ENCODE measurements at places on chromosomes 1 and 21.
A peak's percentile ranks its signal among the peaks of the same experiment; 100 is the strongest.

GRCh38 chr21:26443867-26444266 is 129.2 kb downstream of the CYYR1 start:
- no peak for DNase-seq

- peak; percentile 45 for DNase-seq
Measured at GRCh38 chr1:16727190-16728111, 12.9 kb upstream of the RNU1-4 start.

- DNase-seq, result no peak
Measured at GRCh38 chr1:224804220-224804619, 125.3 kb upstream of the DNAH14 start.

DNA sequence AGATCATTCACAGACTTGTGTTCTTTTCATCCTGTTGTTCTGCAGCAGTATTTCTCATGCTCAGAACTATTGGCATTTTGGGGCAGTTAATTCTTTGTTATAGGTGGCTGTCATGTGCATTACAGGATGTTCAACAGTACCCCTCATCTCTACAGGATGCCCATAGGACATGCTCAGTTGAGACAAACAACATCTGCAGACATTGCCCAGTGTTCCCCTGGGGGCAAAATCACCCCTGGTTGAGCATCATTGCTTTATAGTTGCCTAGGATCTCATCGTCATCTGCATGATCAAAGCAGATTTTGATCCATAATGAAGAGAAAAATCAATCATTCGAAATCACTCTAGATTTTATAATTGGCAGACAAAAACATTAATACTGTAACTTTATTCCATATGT is 222.5 kb upstream of the CACYBP start:
- no peak for DNase-seq

DNA sequence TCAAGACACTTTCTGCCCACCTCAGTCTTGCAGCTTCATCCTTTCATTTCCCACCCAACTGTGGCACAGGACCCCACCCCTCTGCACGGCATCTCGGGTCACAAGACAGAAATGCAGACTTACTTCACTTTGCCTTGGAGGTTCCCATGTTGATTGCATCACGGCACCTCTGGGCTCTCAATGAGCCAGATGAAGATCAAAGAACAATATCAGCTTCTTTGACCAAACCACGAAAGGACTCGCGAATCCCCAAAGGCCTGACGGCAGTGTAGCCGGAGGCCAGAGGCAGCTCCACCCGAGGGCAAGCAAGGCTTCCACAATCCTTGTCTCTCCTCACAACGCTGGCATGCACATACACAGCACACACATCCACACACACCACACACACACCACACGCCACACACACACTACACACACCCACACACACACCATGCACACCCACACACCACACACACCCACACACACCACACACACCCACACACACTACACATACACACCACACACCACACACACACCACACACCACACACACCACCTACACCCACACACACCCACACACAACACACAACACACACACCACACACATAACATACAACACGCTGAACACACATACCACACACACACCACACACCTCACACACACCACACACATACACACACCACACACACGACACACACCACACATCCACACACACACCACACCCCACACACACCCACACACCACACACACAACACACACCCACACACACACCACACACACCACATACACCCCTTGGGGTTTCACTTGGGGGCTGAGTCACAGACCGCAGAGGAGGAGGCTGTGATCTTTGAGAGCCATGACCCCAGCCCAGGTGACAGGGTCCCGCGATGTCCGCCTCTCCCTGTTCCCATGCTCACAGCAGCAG is 35.8 kb downstream of the UBASH3A start:
- no peak for DNase-seq

- DNase-seq, result no peak
Measured at GRCh38 chr1:219387211-219387610, 213.5 kb downstream of the LYPLAL1 start.

GRCh38 chr1:191536791-191537429 is 621.4 kb upstream of the RGS18 start:
- no peak for DNase-seq

DNA sequence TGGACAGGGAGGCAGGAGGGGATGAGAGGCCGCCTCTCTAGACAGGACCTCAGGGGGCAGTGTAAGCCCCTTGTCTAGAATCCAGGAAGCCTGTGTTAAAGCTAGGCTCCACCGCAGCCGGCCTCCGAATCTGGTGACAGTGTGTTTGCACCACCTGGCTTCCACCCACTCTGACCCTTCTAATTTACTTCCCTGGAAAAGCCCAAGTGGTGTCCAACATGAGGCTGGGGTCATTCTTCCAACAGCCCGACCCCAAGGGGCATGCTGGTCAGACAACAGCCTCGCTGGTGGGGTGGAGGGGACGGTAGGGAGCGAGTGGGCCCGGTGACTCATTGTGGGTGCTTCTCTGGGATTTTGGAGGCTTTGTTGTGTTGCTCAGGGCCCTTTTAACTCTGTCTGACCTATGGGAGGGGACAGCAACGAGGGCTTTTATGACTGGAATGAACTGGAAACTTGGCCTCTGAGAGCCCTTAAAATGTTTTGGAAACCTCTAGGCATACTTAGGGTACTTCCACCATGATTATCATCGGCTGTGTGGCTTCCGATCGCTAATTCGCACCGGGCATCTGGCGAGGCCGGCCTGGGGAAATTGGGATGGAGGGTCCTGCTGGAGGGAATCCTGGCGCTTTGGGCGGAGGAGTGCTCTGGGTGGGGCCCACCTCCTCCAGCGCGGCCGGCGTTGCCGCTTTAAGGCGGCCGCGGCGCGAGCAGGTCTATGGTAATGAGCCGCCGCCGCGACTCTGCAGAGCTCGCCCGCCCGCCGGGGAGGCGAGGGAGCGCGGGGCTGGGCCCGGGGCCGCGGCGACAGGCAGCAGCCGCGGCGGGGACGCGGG is at the start of gene CELSR2:
Gene CELSR2 (plus strand): TSS at position 743 of the 833 bp plus-strand sequence. CDS start 541 bp downstream, outside the sequence.
- DNase-seq, result peak; percentile 69

DNA sequence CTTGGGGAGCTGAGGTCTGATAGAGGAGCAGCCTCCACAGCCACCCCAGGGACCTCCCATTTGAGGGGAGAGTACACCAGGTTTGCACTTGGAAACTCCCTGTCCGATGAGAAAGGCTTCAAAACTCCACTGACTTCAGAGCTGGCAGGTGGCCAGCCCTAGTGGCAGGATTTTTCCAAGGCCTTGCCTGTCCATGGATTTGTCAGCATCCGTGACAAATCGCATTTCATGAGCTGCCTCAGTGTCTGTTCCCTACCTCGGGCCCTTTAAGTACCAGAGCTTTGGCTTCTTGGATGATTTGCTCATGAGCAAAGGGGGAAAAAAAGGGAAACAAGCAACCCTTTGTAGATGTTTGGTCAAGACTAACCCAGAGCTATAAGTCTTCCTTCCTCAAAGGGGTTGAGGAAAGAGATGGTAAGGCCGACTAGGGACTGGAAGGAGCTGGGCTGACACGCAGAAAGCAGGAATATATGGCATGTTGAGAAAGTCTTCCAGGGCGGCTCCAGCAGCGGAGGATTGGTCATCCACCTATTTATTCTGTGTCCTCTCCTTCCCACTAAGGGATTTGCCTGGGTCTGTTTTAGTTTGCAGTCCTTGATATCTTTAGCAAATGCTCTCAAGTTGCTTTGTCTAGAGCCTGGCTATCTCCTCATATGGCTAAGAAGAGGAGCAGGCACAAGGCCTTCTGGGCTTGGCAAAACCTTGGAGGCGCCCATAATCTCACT is 2.7 kb upstream of the HSPG2 start:
- no peak for DNase-seq

DNA sequence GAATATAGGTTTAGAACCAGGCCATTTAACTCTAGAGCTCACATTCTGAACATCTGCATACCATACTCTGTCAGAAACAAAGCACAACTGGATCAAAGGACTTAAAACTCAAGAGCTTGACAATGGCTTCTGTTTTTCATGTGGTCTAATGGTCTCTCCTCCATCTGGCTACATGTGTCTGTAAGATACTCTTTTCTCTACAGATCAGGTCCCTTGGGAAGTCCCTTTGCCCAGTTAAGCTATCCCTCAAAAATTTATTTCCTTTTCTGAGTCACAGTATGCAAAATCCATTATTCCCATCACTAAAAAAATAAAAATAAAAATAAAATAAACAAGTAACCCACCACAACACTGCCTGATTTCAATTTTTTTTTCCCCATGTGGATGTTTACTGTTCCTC is 357.0 kb upstream of the PRMT6 start:
- no peak for DNase-seq

DNA sequence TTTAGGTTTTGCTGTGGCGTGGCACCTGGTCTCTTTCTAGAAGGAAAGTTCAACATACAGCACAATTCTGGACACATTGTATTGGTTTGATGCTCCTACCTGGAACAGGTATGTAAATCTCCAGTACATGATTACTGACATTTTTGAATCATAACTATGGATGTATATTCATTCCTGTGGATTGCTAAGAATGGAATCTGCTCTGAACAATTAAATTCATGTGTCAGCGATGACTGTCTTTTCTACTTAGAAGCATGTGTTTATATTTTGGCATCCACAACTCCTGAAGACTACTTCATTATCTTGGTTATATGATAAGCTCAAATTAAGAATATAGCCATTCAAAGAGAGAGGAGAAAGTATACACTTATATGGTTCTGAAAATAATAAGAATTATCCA is 291.8 kb downstream of the CHRM3 start:
- no peak for DNase-seq

GRCh38 chr1:12407050-12407961 is 177.5 kb downstream of the VPS13D start:
- DNase-seq, result peak; percentile 24

DNA sequence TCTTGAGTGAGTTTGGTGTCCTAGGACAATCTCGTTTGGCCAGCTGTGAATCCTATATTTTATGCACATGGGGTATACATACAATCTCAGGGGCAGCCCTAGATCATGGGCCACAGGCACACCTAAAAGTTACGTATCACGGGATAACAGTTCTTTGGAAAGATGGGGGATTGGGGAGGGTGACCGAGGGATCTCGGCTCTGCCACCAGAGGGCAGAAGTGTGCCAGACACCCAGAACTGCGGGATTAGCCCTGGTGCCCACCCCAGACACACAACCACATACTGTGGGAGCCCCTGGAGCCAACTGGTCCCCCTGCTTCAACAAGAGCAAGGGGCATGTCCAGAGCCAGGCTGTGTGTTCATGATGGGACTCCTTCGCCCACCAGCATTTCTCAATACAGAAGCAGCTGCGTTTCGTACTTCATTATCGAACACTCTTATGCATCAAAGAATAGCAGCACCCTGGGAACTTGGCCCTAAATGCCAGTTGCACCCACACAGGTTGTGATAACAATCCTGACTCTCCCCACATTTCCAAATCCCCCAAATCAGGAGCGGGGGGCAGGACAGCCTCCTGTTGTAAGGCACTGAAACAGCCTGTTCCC is 37.4 kb downstream of the TMCO4 start:
- DNase-seq, result peak; percentile 17

GRCh38 chr1:160101037-160101716 is 2.8 kb upstream of the IGSF8 start:
- peak; percentile 69 for DNase-seq

DNA sequence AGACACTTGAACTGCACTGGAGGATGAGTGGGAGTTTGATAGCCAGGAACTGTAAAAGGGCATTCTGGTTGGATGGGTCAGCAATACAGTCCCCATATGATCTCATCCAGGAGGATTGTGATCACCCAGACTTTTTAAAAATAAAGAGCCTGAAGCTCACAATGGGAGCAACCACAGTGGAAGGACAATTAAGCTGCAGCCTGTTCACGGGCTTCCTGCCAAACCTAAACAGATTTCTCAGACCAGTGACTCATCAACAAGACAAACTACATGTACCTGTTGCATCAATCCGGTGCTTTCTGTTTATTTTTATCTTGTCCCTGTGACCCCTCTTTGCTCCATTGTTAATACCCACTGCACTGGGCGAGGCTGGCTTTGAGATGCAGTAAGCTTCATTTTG is 52.3 kb downstream of the PAPPA2 start:
- no peak for DNase-seq

DNA sequence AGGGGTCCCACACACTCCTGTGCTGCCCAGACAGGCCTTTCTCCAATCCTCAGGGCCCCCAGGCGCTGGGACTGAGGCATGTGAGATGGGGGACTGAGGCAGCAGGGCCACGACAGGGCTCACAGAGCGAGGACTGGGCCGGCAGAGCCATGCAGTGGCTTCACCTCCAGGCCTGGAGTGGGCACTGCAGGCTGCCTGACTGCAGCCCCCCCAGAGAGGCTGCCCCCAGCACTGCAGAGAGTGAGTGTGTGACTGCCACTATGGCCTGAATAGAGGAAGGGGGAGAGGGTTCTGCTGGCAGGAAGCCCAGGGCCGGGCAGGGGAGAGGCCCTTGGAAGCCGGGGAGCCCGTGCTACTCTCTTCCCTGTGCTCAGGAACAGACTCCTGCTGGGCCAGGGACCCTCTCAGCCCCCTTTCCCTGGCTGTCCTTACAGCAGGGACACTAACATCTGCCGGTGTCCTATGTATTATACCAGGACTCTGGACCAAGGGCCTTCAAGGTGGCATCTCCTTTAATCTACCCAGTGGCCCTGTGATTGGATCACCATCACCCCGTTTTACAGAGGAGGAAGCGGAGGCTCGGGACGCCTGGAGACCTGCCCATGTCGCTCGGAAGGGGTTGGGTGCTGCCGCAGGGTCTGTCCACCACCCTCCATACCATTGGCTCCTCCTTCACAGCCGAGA is 20.2 kb upstream of the PLEKHG5 start:
- no peak for DNase-seq

- DNase-seq, result no peak
Measured at GRCh38 chr1:241048622-241049021, 308.4 kb downstream of the RGS7 start.

GRCh38 chr1:24498589-24498988 is 4.0 kb upstream of the RCAN3 start:
- DNase-seq, result no peak
